ENCODE measurements at places on chromosomes 1 and 21.
A peak's percentile ranks its signal among the peaks of the same experiment; 100 is the strongest.

DNA sequence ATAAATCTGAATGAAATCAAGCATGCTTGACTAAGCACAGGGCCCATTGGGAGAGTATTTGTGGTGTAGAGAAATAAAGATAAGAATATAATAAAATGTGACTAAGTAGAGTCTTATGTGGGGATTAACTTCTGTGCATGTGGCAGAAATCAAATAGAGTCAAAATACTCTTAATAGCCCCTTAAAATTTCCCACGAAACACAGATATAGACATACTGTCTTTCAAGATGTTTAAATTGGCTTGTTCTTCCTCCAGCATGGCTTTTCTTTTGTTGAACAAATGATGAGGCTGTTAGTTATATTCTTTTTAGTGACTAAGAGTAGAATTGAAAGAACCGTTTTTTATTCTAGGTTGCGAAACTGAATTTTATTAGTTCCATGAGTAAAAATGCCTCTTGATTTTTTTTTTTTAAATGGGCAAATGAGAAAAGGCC lies 112.3 kb downstream of the RPS6KC1 start:
- no peak for DNase-seq

DNA sequence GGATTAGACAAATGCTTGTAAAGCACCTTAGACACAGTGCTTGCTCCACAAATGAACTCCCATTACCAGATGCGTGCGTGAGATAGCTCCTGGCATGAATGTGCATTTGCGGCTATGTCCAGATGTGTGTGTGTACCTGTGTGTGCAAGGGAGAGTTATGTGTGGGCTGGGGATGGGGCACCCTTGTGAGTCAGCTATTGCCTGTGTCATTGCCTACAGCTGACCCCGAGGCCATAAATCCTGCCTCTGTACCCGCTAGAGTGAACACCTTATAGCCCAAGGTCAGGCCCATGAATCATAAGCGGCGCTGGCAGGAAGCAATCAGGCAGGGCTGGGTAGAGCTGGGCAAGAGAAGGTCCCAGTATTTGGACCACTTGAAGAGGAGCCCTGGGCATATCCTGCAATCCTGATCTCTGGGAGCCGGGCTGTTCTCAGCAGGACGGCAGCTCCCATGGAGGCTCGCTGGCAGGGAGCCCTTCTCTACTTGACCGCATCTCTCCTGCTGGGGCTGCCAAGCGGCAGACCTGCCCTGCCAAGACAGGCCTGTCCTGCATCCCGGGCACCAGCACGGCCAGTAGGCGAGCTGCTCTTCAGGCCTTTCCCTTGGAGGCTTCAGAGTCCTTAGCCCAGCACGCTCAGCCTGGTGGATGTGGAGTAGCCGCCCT lies 86.4 kb downstream of the TMEM53 start:
- no peak for DNase-seq

DNA sequence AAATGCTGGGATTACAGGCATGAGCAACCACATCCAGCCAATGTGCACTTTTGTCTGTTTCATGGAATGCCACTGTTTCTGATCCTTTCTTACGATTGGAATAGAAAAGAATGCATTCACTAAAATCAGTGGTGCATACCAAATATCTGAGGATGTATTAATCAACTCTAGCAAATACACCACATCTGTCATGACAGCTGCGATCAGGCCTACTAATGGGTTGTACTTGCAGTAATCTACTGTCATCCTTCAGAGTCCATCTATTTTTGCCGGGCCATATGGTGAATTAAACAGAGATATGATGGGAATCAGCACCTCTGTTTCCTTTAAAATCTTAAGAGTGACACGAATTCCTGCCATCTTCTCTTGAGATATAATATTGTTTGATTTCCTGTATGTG lies 8.5 kb upstream of the USP1 start:
- no peak for DNase-seq

DNA sequence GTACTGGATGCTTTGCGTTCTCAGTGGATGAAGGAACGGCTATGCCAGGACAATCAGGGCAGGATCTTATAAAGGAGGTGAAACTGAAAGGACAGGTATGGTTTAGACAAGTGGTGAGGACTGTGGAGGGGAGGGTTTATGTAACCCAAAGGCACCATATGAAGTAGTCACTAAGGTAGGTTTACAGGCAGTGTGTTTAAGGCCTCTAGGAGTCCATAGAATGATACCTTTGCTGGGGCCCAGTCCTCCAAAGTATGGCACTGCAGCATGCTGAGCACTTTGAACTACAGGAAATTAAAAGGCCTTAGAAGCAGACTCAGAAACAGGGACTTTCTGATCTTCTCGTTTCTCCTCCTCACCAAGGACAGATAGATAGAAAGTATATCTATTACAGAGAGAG lies 304.7 kb upstream of the USP25 start:
- DNase-seq, result no peak

DNA sequence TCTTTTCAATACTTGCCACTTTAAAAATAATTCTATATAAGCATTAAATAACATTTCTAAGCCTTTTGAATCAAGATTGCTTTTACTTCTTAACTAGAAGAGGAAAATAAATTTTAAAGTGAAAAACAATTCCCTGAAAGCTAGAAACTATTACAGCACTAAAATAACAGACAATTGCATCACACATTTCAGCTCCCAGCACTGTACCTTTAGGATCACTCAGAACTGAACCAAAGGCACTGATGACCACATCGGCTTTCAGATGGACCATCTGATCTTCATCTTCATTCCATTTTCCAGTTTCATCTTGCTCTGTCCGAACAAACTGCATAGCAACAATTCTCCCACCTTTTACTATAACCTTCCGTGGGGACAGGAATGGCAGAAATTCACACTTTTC lies 347.3 kb downstream of the DPYD start:
- no peak for DNase-seq

DNA sequence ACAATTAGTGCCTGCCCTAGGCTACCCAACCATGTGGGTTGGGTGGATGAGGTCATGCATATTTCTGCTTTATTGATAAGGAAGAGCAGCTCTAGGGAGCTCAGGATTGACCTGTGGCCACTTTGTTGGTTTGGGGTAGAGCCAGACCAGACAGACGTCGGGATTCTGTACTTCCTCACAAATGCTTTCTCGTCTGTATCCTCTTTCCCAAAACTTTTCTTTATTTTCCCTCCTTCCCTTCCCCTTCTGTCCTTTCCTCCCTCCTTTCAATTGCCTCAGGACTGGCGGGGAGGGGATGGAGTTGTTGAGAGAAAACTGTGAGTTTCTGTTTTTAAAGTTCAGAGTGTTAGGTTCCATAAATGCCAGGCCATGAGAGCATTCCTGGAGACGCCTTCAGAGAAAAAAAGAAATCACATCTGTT lies 68.0 kb downstream of the UCK2 start:
- DNase-seq, result no peak

GRCh38 chr1:2972011-2972878 lies 49.0 kb upstream of the ACTRT2 start:
- DNase-seq, result no peak

GRCh38 chr1:166843769-166844596 lies 4.7 kb downstream of the POGK start:
- no peak for DNase-seq

- no peak for DNase-seq
Measured at GRCh38 chr1:23567996-23568607, 8.8 kb upstream of the ID3 start.

DNA sequence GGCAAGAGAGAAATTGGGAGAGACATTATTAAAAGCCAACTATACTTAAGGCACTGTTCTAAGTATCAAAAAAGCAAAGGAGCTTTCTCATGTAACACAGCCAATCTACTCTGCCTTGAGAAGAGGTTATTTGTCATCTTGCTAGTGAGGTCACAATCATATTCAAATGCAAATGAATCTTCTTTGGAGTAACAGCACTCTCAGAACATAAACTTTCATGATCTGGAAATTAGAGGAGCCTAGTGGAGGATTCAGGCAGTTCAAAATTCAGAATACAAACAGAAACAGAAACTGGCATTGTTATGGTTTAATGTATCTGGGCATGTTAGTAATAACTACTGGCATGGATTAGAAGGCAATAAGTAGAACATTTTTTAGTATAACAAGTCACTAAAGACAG lies 57.4 kb downstream of the ARID4B start:
- no peak for DNase-seq

DNA sequence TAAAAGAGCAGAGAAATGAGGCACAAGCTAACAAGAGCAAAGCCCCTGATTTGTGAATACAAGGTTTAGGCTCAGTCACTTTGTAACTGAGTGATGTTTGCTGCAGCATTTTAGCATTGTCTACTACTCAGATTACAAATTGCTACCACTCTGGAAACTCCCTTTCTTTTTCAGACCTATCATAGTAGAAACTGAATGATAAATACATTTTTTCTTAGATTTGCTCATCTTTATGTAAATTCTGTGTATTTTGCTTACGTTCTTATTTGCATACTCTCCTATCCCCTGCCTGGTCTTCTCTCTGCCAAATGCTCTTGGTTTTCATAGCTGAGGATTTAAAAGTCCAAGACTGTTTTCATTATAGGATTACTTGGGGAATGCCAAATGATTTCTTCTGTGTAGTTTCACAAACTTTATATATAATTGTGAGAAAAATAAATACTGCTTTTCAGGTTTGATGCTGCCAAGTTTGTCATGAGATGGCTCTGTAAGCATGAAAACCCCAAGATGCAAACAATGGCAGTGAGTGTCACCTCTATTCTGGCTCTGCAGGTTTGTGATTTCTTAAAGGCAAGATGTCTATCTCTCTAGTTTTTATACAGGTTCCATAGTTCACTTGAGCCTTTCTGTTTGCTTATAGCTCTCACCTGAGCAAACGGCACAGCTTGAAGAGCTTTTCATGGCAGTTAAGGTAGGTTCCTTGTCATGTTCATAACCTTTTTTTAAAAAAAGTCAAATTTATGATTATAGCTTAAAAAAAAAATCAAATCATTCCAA lies 24.7 kb downstream of the ZYG11A start:
- no peak for DNase-seq

GRCh38 chr1:177948336-177948972 lies 21.4 kb downstream of the SEC16B start:
- DNase-seq, result no peak

- DNase-seq, result no peak
Measured at GRCh38 chr1:57470036-57470435, 46.2 kb upstream of the DAB1 start.

DNA sequence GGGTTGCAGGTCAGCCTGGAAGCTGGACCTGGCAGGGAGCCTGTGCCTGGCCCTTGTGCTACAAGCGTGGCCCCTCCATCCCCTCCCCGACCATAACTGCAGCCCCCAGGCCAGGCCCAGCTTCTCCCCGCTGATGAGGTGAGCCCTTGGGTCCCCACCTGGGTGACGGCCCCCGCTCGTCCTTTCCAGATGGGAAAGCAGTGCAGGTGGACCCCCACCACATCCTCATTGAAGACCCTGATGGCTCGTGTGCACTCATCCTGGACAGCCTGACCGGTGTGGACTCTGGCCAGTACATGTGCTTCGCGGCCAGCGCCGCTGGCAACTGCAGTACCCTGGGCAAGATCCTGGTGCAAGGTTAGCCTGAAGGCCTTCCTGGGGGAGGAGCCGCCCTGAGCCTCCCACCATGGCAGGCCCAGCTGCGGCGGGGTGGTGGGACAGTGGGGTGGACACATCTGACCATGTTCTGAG lies 56.9 kb downstream of the TRIM11 start:
- no peak for DNase-seq

- DNase-seq, result peak; percentile 98
Measured at GRCh38 chr1:117605774-117606648, at the start of gene TENT5C. Gene TENT5C, plus strand, starts transcription at chr1:117606048. Its CDS starts 16,821 bp downstream, at chr1:117622869.

DNA sequence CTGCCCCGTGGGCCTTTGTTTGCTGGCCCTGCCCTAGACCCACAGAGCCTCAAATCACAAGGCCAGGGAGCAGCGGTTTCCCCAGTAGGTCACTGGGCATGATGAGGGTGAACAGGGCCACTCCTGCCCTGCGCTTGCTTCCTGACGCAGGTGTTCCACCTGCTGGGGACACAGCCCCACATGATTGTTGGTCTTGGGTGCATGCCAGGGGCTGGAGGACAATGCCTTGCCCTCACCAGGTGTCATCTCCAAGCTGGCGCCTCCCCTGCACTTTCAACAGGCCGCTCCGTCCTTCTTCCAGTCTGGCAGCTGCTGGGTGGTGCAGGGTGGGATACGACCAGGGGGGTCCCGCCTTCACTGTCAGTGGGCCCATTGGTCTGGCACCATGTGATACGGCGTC lies 24.3 kb downstream of the IL10RB start:
- no peak for DNase-seq

DNA sequence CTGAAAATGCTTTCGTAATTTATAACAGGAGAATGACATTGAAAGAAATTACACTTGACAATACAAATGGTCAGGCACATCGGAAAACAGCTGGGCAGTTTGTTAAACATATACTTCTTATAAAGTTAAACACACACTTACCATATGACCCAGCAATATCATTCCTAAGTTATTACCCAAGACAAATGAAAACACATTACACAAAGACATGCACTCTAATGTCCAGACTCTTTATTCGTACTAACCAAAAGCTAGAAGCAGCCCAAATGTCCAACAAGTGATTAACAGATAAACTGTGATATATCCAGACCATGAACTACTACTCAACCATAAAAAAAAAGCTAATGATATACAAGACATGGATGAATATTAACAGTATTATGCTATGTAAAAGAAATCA lies 8.5 kb downstream of the AKT3 start:
- no peak for DNase-seq

Data from activated CD4-positive, alpha-beta T cell treated with anti-CD3 and anti-CD28 coated beads, Interleukin-2, amount 50 U/mL, for 1 hour (primary cell).